ENCODE measurements at places on chromosomes 4 and X.

- no peak for DNase-seq
Measured at GRCh38 chrX:57134702-57135101, 2.5 kb downstream of the SPIN2A start.

GRCh38 chrX:72276478-72276953 lies 532 bp downstream of the RPS4X start:
- DNase-seq, result no peak

- DNase-seq, result no peak
Measured at GRCh38 chrX:128698573-128699181, 646.5 kb upstream of the ACTRT1 start.

GRCh38 chrX:111634823-111635729 lies 45.9 kb upstream of the ALG13 start:
- no peak for DNase-seq

GRCh38 chr4:788636-789297 lies 37.2 kb downstream of the CPLX1 start:
- DNase-seq, result no peak

- no peak for DNase-seq
Measured at GRCh38 chrX:38960137-38960536, 158.9 kb downstream of the MID1IP1 start.

DNA sequence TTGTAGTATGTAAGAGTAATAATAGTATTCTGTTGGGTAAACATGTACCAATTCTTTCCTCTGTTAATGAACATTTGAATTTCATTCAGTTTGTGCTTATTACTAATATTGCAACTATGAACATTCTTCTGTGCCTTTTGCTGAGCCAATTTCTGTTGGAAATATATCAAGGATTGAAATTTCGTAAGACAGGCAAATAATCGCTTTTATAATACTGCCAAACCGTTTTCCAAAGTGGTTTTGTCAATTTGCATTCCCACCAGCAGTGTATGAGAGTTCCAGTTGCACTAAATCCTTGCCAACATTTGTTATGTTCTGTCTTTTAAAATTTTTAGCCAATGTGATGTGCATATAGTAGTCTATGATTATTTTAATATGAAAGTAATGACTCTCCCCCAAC lies 38.6 kb downstream of the MAGEB17 start:
- DNase-seq, result no peak

- DNase-seq, result no peak
Measured at GRCh38 chr4:37040816-37041215, 203.7 kb upstream of the NWD2 start.

GRCh38 chrX:145677109-145677817 lies 140.4 kb upstream of the SLITRK2 start:
- no peak for DNase-seq

GRCh38 chr4:98275145-98275544 lies 14.0 kb downstream of the RAP1GDS1 start:
- DNase-seq, result no peak

GRCh38 chr4:73740353-73740778 lies at the start of gene CXCL8:
Gene CXCL8, plus strand, starts transcription at chr4:73740569. Its CDS starts 90 bp downstream, at chr4:73740659.
- DNase-seq, result no peak

- DNase-seq, result no peak
Measured at GRCh38 chr4:69764311-69764710, 3.9 kb upstream of the SULT1B1 start.

DNA sequence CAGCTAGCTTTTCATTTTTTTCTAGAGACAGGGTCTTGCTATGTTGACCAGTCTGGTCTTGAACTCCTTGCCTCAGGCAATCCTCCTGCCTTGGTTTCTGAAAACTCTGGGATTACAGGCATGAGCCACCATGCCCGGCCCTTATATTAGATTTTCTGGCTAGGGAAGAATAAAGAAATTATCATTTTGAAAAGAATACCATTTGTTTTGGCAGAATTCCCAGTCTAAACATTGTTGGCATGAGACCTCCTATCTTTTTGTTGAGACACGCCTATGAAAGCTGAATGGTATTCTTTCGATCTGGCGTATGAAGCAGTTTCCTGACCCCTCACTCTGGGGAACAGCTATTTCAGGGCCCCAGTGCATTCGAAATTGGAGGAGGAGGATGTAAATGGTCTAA lies 107.0 kb downstream of the REPS2 start:
- no peak for DNase-seq

GRCh38 chrX:16654093-16654492 lies 4.1 kb downstream of the S100G start:
- no peak for DNase-seq

DNA sequence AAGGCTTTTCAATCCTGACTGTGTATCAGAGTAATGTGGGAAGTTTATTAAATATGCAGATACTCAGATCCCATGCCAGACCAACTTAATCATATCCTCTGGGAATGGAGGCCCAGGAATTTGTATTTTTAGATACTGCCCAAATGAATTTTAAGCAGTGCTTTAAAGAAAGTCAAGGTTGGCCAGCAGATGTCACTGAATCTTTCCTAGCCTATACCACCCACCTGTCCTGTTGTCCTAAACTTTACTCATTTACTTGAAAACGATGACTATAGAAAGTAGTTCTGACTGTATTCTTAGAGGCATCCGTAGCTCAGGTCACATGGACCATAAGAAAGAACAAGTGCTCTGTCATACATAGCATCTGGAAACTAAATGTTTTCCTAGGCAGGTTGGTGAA lies 79.9 kb downstream of the AMOT start:
- DNase-seq, result no peak

DNA sequence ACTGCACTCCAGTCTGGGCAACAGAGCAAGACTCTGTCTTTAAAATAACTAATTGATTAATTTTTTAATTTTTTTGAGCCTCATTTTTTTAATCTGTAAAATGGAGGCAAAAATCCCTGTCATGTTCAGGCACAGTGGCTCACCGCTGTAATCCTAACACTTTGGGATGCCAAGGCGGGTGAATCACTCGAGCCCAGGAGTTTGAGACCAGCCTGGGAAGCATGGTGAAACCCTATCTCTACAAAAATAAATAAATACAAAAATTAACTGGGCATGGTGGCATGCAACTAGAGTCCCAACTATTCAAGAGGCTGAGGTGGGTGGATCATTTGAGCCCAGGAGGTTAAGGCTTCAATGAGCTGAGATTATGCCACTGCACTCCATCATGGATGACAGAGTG lies 15.4 kb downstream of the AMTN start:
- DNase-seq, result no peak

DNA sequence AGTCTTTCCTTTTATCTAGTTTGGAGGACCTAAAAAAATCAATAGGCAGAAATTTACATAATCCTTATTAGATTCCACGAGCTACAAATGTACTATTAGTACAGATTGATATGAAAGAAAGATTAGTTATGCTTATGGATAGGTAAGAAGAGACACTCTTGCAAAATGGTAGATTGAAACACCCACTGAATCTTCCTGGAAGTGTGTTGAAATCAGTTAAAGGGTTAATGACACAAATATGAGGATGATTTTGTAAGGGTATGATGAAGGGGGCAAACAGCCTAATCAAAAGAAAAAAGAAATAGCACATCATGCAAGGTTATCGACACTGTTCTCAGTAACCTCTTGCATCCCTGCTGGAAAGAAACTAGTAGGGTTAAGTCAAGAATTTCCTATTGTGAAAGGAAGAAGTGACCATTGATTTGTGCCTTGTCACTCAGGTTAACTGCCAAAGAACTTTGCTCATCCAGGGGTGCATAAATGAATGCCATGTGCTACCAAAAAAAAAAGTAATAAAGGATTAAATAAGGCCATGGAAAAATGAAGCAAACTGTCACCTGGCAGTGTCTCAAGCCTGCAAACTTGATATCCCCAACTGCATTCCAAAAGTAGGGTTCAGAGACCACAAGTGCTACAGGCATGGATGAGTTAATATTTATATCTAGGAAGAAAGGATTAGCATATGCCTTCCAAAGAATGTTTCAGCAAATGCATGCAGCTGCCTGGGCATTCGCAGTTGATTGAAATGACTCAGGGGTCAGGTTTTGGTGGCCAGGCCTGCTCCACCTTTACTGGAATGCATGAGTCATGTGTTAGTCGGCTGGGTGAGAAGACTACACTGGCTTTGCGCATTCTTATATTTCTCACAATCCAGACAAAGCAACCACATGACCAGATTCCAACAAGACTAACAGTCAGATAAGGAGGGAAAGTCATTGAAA lies 78.3 kb upstream of the ATXN3L start:
- peak; percentile 97 for DNase-seq

DNA sequence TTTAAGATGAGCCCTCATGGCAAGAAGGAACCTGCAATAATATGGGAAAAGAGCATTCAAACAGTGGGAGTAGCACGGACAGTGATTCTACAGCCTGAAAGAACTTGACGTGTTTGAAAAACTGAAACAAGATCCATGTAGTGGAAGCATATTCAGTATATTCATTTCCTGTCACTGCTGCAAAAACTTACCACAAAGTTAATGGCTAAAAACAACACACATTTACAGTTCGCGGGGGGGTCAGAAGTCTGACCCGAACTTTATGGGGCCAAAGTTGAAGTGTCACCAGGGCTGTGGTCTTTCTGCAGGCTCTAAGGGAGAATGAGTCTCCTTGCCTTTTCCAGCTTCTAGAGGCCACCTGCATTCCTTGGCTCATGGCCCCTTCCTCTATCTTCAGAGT lies 52.6 kb upstream of the ARX start:
- DNase-seq, result no peak

All from BJ (cell line).